AG08395 (cell line): ENCODE measurements at places on chromosomes 5 and 9.

GRCh38 chr9:96581786-96582185 is 37.9 kb downstream of the CDC14B start:
- DNase-seq = no peak

GRCh38 chr9:127496974-127497373 is 45.7 kb downstream of the LRSAM1 start:
- no peak for DNase-seq

GRCh38 chr9:99828417-99829176 is 6.9 kb downstream of the NR4A3 start:
- no peak for DNase-seq

DNA sequence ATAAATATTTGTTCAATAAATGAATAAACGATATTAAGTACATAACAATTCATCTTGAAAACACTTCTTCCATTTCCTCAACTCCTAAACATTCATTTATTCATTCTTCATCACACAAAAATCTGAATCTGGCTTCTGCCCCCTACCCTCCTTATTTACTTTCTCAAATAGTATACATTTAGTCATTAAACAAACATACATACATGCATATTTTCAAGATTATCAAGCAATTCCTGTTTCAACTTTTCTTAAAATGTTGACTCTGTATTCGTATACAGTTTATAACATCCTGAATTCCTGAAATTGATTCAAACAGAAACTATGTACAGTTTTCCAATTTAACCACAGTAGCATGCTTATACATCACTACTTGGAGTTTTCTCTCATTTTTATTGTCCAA is 129.0 kb downstream of the MUSK start:
- peak; percentile 24 for DNase-seq

DNA sequence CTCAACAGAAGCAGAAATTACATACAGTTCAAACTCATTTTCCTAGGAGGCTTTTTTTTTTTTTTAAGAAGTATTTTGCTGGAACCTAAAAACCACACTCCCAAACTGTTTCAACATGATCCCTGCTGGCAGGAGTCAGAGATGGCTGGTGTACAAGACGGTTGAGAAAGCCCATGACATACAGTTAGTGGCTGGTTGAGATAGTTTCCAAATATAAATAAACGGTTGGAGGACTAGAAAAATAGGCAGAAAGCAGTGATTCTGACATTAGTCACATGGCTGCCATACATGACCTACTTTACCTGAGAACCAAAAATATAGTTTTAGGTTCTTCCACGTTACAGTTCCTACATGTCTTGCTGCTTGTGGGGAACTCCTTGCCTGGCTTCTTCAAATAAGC is 31.7 kb upstream of the BASP1 start:
- peak; percentile 85 for DNase-seq

GRCh38 chr5:66807743-66808142 is 211.6 kb downstream of the MAST4 start:
- DNase-seq = peak; percentile 71

DNA sequence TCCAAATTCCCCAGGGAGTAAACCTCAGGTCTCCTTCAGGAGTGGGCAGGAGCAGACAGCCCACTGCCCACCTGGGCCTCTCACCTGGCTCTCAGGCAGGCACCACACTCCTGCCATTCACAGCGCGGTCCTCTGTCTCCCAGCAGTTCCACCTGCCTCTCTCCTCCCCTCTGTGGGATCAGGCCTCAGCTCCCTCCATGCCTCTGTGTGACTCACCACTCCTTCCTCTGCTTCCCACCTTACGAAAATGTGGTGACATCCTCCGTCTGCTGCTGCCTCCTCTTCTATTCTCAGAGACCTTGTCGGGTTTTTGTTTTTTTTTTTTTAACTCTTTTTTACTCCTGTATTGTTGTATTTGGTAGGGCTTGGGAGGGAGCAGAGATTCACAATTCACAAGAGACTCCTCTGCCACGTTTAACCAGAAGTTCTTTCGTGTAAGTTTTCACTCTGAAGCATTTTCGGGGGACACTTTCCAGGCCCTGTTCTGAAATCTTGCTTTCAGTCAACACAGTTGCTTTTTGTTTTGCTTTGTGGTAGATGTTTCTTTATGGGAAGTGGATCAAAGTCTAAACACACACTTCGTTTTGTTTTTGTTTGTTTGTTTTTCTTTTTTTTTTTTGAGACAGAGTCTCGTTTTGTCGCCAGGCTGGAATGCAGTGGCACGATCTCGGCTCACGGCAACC is 21.1 kb upstream of the CDKN2AIPNL start:
- no peak for DNase-seq

GRCh38 chr5:143456952-143457547 is 53.6 kb upstream of the NR3C1 start:
- peak; percentile 68 for DNase-seq

- DNase-seq = no peak
Measured at GRCh38 chr5:88401686-88402085, 133.0 kb upstream of the TMEM161B start.

DNA sequence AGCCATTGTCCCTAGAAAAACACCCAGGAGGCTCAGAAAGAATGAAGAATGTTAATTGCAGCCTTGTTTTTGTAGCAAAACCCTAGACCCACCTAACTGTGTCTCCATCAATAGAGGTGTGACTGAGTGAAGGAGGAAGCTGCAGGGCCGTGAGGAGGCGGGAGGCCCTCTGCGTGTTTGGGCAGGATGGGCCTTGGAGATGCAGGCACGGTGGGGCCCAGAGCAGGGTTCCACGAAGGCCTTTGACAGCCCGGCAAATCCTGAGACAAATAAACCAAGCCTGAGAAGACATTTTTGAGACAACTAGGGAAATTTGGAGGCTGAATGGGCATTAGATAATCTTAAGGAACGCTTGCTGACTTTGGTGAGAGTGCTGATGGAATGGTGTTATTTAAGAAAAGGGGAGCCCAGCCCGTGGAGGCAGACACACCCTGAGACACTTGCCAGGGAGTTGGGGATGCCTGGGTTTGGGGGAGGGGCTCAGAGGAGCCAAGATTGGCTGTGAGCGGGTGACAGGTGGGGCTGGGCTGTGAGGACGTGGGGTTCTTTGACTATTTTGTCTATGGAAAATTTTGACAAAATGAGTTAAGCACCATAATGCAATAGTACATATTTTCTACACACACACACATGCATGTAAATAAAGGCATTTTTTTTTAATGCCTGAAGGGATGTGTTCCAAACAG is 48.8 kb downstream of the BARX1 start:
- no peak for DNase-seq

DNA sequence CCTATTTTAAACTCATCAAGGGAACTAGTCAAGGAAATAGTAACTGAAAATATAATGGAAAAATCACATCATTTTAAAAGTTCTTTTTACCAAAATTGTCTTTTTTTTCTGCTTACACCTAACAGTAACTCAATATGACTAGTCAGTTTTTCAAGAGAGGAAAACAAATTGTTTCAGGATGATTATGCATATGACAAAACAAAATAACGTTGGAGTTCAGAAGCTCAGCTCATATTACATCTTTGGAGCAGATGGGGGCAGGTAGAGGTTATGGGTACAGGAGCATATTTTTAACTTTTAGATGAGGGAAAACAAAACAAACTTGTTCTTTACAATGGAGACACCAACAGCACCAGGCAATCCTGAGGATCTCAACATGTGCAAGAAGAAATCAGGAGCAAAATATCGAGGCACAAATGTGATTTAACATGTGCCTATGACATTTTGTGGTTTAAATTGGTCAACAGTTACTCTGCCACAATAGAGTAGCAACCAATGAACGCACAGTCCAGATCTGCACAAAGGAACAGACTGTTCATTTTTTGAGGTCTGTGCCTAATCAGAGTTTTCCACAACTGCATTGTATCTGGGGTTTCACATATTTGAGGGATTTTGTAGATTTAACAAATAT is 659.0 kb downstream of the ANXA1 start:
- DNase-seq = no peak

- no peak for DNase-seq
Measured at GRCh38 chr5:33629999-33630398, 189.2 kb downstream of the TARS1 start.

GRCh38 chr5:122014236-122014935 is 52.6 kb downstream of the SRFBP1 start:
- DNase-seq = peak; percentile 4

- DNase-seq = peak; percentile 91
Measured at GRCh38 chr5:10595672-10596309, 31.9 kb downstream of the ANKRD33B start.

DNA sequence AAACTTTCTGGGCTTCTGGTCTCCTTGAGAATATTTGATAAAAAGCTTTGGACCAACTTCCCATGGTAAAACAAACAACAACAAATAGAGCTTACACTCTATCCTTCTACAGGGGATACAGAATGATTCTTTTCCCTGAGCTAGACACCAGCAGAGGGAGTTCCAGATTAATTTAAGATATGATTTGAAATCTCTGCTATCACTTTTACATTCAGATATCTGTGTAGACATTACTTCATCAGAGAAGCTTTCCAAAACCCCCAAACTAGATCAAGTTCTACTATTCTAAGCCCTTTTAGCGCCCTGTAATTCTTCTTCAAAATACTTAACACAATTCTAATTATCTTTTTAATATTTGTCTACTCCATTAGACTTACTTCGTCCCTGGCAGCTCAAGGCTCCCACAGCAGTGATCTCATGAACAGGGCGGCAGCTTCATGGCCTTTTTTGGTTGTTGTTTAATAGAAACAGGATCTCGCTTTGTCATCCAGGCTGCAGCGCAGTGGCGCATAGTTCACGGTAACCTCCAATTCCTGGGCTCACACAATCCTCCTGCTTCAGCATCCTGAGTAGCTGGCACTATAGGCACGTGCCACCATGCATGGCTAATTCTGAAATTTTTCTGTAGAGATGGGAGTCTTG is 955 bp upstream of the GALNT12 start:
- DNase-seq = no peak

DNA sequence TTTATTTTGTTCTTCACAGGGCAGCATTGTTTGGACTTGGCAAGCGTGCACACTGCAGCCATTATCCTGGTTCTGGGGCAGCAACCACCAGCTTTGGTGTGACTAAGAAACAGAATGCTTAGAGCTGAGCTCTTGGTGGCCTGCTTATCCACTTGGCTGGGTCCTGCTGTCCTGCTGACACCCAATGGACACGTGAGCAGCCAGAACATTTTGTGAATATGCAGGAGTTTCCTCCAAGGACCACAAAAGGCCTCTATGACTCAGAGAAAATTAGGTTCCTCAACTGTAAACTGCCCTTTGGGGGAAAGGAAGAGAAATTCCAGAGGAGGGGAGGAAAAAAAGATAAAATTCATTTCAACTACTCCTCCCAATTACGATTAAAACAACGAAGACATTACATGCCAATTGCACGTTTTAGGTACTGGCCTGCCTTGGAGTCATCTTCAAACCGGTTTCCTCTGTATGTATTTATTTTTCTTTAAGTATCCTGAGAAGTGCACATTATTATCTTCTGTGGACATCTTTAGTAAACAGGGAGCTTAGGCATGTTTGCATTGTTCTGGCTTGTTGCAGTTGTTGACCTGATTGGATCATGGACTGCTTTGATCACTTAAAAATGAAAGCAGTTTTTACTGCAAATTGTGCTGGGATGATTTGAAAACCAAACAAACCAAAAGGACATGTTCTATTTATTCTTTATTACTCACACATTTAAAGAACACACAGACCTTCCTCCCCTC is 82.3 kb upstream of the TLE4 start:
- peak; percentile 61 for DNase-seq

GRCh38 chr5:150022681-150023080 is 22.1 kb downstream of the HMGXB3 start:
- no peak for DNase-seq

- peak; percentile 54 for DNase-seq
Measured at GRCh38 chr9:109894921-109895758, 115.1 kb downstream of the PALM2AKAP2 start.

DNA sequence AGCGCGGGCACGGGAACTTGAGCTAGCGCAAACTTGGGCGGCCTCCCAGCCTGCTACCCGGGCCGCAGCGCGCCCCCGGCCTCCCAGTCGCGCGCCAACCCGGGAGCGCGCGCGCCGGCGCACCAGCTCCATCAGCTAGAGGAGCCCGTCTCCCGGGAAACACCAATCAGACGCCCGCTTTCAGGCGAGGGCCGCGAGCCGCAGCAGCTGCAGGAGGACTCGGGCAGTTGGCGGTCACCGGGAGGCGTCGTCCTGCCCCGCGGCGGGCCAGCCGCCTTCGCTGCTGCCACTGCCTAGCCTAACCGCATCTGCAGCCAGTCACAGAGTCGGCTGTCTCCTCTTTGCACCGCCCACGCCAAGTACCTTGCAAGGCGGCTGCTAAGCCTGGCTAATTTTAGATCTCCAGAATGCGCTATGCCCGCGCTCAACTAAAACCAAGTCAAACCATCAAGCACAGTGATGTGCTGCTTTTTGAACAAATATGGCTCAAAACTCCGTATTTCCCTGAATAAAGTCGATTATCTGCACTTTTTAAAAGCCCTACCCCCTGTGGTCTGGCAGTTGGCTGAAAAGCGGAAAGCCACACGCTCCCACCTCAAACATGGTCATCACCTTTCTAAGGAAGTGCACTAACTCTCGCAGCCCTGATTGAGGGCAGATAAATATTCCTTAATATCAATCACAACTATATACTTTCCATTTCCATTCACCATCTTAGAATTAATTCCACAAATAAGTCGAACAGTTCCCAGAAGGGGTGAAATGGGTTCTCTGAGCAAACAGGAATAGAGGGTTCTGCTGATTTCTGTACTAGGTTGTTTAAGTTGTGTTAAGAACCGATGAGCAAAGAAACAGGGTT is 221.8 kb downstream of the MEF2C start:
- DNase-seq = peak; percentile 95

GRCh38 chr5:44384816-44385215 is 4.4 kb downstream of the FGF10 start:
- DNase-seq = no peak
